ENCODE measurements at places on chromosomes 7 and 10. TPM values are rescaled to one million over a fixed set of nuclear protein-coding genes. Genes with fewer than 3 reads are reported as not detected.

- DNase-seq, result no peak
Measured at GRCh38 chr10:33772370-33773252, 438.1 kb upstream of the NRP1 start.

GRCh38 chr7:7706556-7707172 is 11.7 kb downstream of the RPA3 start:
- DNase-seq, result no peak

GRCh38 chr10:30999070-30999712 is 32.5 kb downstream of the ZNF438 start:
- DNase-seq, result no peak

DNA sequence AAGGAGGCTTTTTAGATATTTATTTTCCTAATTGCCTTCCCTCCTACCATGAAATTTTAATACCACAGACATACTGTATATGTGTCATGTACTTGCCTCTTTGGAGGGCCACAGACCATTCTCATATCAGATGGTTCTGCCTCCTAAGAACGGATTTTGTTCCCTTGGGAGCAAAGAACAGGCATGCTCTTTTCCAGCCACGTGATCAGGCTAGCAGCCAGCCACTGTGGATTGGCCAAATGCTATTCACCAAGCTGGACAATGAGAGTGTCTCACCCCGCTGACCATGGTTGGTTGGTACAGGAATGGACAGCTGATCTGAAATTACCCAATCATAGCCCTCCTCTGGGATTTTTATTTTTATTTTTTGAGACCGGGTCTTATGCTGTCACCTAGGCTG is 21.5 kb upstream of the CRHR2 start:
- DNase-seq, result no peak

DNA sequence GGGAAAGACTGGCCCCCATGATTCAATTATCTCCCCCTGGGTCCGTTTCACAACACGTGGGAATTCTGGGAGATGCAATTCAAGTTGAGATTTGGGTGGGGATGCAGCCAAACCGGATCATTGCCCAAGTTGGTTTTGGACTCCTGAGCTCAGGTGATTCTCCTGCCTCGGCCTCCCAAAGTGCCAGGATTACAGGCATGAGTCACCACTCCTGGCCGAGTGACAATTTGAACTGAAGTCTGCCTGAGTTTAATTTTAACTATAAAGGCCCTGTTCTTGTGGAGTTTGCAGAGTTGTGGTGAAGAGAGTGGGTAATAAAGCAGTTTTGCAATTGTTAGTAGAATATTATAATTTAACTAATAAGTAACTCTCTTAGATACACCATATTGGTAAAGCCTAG is 78.3 kb downstream of the GALNT17 start:
- no peak for DNase-seq

GRCh38 chr7:110568388-110568787 is 522.5 kb upstream of the LRRN3 start:
- no peak for DNase-seq

GRCh38 chr10:124566222-124566888 is 104.7 kb downstream of the LHPP start:
- no peak for DNase-seq

GRCh38 chr7:112500619-112501018 is 19.8 kb downstream of the LSMEM1 start:
- no peak for DNase-seq

GRCh38 chr7:129670656-129671055 is 59.1 kb downstream of the NRF1 start:
- DNase-seq, result no peak

GRCh38 chr10:14062528-14063260 is 268.0 kb downstream of the FRMD4A start:
- DNase-seq, result no peak

DNA sequence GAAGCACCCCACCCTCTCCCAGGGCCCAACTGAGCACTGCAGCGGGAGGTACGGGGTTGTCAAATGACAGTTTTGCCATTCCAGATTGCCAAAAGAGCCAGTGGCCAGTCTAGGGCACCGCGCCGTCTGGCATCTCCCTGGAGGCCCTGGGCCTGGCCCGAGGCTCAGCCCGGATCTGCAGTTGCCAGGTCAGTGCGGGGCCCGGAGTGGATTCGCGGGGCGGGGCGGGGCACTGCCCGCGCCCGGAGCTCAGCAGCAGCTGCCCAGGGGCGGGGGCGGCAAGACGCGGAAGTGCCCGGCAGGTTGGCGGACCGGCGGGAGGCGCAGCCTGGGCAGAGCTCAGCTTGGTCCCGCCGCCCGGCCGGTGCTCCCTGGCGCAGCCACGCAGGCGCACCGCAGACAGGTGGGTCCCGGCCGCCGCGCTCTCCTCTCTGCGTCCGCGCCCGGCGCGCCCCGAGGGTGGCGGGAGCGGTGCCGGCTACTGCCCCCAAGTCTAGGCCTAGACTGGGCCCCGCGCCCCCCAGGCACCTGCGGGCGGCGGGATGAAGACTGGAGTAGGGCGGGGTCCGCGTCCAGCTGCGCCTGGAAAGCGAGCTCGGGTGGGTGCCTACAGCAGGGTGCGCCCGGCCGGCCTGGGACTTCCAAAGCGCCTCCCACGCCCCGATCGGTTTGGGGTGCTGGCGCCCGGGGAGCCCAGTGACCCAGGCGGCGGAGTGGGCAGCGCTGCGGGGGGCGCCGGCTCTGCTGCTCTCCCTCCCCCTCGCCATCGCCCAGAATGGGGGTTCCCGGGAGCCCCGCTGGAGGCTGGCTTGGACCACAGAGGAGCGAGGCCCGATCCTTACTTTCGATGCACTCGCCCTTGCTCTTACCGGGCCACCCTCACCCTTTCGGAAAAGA is at the start of gene IRF5:
IRF5 (plus strand) TSS at position 281 of the 897 bp plus-strand sequence. CDS start 4,155 bp downstream, outside the sequence.
- no peak for DNase-seq

PRSS37 gene
- not detected for total RNA-seq

MRPS16 gene
- total RNA-seq, result 91.3 TPM

ACBD7 gene
- total RNA-seq, result 8.1 TPM

JCAD gene
- not detected for total RNA-seq

SFXN4 gene
- 19.0 TPM for total RNA-seq

SCIN gene
- total RNA-seq, result 1.7 TPM

RNF133 gene
- not detected for total RNA-seq

ZDHHC6 gene
- total RNA-seq, result 64.3 TPM

OTUD1 gene
- total RNA-seq, result 16.4 TPM

All from activated CD4-positive, alpha-beta T cell treated with anti-CD3 and anti-CD28 coated beads, Interleukin-2, amount 10 ng/mL, durations not matched to agents 7 days and 5 days (primary cell).